Non-pigmented ciliary epithelial cell (primary cell): ENCODE measurements at places on chromosomes 1 and 21.

DNA sequence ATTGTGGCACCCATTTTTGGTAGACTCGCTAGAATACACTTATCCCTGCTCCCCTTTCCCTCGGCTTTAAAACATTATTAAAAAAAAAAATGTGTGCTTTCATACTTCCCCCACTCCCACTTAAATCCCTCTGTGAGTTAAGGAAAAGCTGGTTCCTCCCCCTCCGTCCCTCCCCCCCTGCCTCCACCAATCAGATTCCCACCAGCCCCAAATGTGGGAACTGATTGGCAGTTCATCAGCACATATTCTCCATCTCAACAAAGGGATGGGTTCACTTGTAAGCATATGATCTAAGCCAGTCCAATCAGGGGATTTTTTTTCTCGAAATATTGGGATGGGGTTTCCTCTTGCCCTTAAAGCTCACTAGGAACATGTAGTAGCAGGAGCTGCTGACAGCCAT is 10.8 kb upstream of the FYB2 start:
- no peak for DNase-seq

DNA sequence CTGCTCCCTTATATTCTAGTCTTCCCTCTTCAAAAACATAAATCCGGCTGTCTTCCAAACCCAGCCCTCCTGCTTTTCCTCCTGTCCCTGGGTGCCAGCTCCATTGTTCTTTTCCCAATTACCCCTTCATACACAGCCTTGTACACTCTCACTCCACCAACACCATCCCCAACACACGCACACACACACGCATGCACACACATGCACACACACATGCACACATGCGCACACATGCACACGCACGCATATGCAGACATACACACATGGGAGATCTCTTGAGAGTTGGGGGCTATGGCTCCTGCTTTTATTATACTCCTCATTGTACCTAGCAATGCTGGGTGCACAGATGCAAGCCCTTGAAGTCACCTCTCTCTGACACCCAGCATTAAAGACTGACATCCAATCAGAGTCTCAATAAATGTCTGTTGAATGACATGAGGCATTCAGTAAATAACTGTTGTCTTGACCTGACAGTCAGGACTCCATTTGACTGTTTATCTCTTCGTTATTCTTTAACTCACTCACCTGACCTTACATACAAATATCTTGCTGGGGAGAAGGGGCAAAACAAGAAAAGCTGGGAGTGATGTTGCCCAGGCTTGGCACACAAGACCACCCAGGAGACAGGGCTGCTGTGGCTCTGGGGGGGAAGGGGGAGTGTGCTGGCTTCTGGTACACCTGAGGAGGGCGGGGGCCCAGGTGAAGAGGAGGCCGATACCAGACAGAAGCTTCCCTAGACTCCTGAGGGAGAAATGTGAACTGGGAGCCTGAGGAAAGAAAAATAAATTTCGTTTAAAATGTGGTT is 16.0 kb downstream of the ABCA4 start:
- DNase-seq, result no peak

- DNase-seq, result no peak
Measured at GRCh38 chr1:205950280-205950679, 7.0 kb upstream of the SLC26A9 start.

GRCh38 chr21:31660259-31660565 is 719 bp downstream of the SOD1 start:
- no peak for DNase-seq

- no peak for DNase-seq
Measured at GRCh38 chr1:27527890-27528817, 38.2 kb upstream of the WASF2 start.

DNA sequence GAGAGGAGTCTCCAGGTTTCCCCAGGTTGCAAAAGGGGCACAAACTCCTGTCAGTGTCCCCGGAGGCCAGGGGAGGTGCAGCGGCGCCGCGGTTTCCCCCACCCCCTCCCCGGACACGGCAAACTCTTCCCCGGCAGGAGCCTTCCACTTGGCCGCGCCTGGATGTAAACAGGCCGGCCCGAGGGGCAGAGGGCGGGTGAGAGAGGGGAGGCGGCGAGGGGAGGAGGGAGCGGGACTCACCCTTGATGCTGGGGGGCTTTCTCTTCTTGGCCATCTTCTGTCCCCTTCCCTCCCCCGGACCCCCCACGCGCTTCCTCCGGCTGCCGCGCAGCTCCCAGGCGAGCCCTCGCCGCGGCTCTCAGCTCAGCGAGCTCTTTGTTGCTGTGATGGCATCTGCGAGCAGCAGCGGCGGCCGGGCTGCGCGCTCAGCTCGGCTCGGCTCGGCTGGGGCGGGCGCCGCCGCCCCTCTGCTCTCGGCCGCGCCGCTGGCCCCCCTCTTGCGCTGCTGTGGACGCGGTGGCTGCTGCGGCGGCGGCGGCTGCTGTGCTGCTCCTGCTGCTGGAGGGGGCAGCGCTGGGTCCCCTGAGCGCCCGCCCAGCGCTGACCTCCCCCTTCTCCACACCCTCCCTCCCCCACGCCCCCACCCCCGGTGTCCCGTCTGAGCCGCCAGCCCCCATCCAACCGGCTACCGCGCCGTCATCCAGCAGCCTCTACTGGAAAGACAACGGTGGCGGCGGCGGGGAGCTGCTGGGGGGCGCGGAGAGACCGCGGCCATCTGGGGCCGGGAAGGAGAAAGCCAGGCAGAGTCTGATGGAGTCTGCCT is 4.9 kb upstream of the SLC44A5 start:
- DNase-seq, result no peak

- DNase-seq, result no peak
Measured at GRCh38 chr1:84480650-84481049, 1.6 kb downstream of the RPF1 start.

DNA sequence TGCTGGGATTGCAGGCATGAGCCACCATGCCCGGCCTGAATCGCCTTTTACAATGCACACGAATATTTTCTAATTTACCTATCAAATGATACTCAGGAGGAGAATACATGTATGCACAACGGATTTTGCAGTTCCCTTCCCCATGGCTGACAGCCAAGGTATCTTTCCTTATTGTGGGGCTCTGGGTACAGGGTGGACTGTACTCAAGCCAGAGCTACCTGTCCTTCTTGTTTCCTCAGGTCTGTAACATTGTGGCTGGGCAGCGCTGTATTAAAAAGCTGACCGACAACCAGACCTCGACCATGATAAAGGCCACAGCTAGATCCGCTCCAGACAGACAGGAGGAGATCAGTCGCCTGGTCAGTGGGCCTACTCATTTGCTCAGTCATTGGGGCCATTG is 18.2 kb downstream of the AGO1 start:
- no peak for DNase-seq

- DNase-seq, result no peak
Measured at GRCh38 chr21:34298534-34299167, 65.2 kb upstream of the KCNE2 start.

DNA sequence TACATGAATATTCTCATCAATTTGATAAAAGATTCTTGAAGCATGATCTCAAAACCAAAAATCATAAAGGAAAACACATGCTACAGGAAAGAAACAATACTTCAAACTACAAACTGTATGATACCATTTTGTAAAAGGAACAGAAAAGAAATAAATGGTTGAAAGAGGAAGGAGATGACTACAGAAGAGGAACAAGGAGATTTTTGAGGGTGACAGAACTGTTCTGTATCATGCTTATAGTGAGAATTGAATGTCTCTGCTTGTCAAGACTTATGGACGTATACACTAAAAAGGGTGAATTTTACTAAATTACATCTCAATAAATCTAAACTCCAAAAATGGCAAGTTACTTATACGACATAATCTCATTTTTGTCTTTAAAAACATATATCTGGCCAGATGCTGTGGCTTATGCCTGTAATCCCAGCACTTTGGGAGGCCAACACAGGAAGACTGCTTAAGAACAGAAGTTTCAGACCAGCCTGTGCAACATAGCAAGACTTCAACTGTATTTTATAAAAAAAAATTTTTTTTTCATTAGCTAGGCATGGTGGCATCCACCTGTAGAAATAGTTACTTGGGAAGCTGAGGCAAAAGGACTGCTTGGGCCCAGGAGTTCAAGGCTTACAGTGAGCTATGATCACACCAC is 125.4 kb downstream of the EIF4G3 start:
- DNase-seq, result no peak

GRCh38 chr1:8970870-8971337 is 25.2 kb downstream of the CA6 start:
- DNase-seq, result no peak

DNA sequence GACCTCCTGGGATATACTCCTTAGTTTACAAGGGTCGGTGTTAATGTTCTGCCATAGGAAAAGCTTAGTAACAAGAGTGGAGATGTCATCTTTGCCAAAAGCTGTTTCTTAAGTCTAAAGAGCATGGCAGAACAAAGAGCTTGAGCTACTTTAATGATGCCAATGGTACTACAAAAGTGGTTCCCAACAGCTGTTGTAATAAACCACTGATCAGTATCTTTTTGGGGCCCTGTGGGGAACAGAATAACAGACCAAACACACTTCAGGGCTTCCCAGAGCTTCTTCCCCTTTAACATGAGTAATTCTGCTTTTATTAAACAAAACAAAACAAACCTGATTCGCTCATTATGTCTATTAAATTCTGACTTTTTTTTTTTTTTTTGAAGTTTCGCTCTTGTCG is 116.3 kb downstream of the NCAM2 start:
- DNase-seq, result no peak

DNA sequence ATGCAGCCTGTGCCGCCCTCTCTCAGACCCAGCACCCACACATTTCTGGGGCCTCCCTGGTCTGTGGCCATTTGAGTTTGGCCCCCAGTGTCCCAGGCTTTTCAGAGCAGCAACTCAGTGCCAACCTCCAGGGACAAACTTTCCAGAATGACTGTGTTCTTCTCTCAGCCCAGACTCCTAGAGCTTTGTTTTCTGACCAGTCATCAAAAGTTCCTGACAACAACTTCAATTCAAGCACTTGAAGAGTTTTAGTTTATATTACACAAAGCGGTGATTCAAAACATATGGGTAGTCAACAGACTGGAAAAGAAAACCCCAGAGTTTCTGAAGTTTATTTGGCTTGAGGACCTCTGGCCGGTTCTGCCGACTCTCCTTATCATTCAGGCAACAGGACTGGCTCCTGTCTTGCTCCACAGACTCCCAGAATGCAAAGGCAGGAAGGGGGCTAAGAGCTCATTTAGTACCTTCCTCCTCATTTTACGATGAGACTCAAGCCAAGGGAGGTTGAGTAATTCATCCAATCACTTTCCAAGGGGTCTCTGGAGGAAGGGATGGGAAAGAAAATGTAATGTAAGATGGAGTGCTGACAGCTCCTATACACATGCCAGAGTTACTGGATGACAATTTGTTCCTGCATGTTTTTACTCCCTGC is 27.0 kb upstream of the TIAM1 start:
- DNase-seq, result no peak

- no peak for DNase-seq
Measured at GRCh38 chr1:54245501-54245900, 45.5 kb downstream of the MRPL37 start.

- DNase-seq, result no peak
Measured at GRCh38 chr1:78913950-78914349, 92.6 kb downstream of the ADGRL4 start.

- no peak for DNase-seq
Measured at GRCh38 chr1:181326348-181326747, 157.0 kb upstream of the CACNA1E start.

- peak; percentile 32 for DNase-seq
Measured at GRCh38 chr1:9904596-9904995, 5.5 kb downstream of the CTNNBIP1 start.

DNA sequence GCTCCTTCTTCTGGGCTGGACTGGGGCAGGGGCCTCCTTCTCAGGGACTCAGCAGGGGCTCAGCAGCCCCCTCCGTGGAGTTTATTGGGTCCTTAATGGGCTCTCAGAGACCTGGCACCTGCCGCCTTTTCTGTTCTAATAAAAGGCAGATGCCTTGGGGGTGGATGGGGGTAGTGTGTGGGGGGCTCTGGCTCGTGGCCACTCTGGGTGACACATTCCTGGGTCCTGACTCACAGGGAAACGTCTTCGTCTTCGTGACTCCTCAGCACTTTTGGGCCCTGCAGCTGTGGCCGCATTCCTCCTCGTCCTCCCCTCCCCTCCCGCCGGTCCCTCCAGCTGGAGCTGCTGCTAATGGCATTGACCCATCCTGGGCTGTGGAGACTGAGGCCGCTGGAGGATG is 107.8 kb upstream of the WNT4 start:
- no peak for DNase-seq

- DNase-seq, result peak; percentile 61
Measured at GRCh38 chr1:230681599-230681998, 32.3 kb downstream of the AGT start.

- DNase-seq, result no peak
Measured at GRCh38 chr1:54583307-54583686, 35.3 kb downstream of the ACOT11 start.

- DNase-seq, result peak; percentile 69
Measured at GRCh38 chr1:38064197-38064903, 17.8 kb upstream of the POU3F1 start.

- DNase-seq, result no peak
Measured at GRCh38 chr1:182056601-182057366, 4.7 kb downstream of the ZNF648 start.

DNA sequence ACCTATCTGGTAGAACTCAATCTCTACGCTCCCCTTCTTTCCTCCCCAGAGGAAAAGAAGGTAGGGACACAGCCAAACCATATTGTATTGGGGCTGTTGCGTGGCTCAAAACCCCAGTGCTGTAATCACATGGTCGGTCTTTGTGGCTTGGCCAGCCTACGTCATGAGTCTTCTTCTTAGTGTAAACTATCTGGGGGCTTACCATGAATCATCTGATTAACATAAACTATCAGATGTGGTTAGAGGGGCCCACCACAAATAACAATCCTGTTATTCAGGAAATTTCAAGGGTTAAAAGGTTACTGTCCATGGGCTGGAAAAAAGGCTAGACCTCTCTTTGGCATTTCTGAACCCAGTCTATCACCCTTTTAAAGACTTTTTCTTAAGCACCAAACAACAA is 49.5 kb upstream of the GPR52 start:
- peak; percentile 52 for DNase-seq

GRCh38 chr1:96845464-96845863 is 123.9 kb downstream of the PTBP2 start:
- DNase-seq, result no peak

DNA sequence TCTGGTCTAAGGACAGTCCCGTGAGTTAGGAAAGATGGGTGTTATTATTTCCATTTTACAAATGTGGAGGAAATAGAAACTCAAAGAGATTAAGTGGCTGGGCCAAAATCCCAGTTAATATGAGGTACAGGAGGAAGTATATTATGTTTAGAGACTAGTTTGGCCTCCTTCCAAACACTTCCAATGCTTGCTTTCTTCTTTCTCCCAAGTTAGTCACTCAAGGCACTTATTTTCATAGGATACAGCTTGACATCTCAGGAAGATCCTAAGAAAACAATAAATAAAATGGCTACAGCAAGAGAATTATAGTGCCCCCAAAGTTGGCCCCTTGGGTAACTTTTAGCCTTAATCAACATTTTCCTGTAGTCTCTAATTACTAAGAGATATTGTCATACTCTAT is 47.5 kb upstream of the IPO9 start:
- no peak for DNase-seq
